Prostate gland (tissue), 2 donors: ENCODE measurements at places on chromosomes 11 and 22.

- DNase-seq: peak; percentile 19
Observed at GRCh38 chr11:67118181-67118766, 789 bp upstream of the KDM2A start.

DNA sequence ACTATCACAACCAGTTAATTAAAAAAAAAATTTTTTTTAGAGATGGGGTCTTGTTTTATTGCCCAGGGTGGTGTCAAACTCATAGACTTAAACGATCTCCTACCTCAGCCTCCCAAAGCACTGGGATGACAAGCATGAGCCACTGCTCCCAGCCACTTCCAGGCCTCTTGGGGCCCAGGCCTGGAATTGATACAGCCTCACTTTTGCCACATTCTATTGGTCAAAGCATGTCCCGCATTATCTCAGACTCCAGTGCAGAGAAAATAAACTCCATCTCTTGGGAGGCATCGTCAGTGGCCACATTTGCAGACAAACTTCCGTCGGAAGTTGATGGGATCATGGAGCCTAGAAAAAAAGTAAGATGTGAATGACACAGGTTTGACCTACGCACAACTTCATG is 9.4 kb upstream of the RASD2 start:
- no peak for DNase-seq

DNA sequence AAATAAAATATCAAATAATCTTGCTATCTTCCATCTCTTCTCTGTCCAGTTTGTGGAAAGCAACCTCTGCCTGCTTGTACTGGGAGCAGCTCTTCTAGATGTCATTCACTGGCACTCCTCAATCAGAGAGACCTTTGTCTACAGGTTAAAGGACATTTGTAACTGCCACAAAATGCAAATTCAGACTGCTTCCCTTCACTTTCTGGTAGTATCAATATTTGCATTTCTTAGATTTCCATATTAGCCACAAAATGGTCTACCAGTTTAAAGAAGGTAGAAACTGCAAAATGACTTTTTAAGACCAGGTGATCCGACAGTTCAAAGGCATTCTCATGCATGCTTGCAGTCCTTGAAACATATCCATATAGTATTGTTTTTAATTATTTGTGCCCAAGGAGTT is 51.7 kb upstream of the RCN1 start:
- no peak for DNase-seq

DNA sequence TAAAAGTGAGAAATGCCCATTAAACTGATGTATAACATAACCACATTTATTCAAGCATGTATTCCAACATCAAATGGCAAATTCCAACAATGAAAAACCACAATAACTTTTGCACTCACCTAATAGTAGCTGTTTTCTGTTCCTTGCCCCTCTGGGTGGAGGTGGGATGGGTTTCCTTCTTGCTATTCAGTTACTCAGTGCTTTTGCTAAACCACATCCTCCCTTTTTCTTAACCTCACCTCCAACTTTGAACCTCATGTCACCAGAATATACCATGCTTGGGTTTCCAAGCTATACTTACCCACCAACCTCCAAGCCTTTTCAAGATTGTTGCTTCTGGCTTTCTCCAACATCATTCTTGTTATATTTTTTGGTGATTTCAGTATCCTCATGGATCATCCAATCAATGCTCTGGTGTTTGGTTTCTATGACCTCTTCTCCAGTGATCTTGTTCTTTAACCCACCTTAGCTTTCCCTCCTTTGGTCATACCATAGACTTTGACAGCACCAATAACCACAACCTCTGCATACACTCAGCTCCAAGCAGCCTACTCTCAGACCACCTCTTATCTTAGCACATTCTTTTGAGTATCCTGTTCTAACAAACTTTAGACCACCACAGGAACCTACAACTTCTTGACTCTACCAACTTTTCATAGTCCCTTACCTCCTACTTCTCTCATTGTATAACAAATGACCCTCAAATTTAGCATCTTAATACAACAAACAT is 3.2 kb upstream of the CCDC15 start:
- no peak for DNase-seq

DNA sequence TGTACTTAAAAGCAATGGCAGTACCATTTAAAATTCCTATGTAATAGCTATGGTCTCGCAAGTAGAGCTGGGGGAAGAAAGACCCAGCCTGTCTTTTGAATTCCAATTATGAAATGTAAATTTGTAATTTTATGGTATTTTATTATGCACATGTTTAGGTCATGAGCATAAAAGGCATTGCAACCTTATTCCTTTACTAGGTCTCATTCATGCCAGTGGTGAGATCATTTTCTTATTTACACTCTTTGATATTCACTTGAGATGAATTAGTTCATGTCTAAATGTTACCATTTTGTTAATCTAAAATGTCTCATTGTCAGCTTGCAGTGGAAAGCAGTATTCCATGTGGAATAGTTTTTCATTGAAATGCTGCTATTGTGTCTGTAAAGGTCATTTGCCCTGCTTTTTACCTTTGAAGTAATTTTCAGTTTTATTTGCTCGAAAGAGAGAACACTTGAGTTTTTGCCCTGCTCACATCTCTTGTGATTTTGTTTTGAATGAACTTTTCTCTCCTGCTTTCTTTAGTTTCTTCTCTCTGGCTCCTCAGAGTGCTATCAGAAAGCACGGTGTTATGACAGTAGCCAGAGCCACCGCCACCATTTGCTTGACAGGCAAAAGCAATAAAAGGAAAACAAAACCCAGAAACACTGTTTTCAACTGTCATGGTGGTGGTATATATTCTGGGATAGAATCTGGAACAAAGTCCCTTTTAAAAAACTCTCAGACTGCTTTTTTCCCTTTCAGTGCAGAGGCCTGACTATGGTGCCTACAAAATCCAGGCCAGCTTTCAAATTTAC is 37.2 kb upstream of the RAG2 start:
- DNase-seq: no peak

- DNase-seq: peak; percentile 11
Observed at GRCh38 chr11:107018219-107018901, at the start of gene GUCY1A2. GUCY1A2 (minus strand) TSS chr11:107018476; CDS start chr11:107018055, 421 bp downstream.

GRCh38 chr11:115054570-115055538 is 376.5 kb downstream of the NXPE2 start:
- DNase-seq: no peak

DNA sequence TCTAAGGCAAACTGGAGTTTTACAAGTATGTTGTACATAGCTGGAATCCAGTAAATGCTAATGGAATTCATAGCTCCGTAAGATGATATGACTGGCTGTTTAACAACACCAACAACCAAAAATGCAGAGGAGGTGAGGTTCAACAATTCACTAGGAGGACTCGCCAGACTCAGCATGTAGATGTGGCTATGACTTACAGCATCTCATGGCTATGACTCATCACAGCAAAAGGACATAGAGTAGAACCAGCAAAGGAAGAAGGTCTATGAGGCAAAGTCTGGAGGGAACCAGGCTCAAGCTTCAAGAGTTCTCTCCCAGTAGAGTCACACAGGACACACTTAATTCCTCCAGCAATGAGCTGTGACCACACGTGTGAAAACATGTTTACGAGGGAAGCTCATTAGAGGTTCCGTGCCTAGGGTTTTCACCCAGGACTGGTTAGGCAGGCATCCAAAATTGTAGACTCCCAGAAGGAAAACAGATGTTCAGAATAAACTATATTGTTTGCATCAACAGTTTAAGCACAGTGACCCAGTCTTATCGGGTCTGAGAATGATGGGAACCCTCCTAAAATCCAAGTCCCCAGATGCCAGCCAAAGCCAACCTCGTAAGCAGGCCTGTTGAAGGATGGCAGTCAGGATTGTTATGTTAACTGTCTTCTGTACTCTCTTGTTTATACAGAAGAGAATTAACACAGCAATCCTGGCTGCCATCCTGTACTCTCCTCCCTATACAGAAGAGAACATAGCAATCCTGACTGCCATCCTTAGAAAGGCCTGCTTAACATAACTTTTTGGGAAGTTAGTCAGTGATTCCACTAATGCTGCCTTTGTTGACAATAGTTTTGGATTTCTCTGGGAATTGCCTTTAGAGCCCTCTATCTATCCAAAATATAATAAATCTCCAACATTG is 116.6 kb downstream of the LARGE1 start:
- DNase-seq: peak; percentile 57
